Activated naive CD4-positive, alpha-beta T cell treated with Interleukin-2 at 50 U/mL for 16 hours (primary cell): ENCODE measurements at places on chromosomes 5 and 9.

DNA sequence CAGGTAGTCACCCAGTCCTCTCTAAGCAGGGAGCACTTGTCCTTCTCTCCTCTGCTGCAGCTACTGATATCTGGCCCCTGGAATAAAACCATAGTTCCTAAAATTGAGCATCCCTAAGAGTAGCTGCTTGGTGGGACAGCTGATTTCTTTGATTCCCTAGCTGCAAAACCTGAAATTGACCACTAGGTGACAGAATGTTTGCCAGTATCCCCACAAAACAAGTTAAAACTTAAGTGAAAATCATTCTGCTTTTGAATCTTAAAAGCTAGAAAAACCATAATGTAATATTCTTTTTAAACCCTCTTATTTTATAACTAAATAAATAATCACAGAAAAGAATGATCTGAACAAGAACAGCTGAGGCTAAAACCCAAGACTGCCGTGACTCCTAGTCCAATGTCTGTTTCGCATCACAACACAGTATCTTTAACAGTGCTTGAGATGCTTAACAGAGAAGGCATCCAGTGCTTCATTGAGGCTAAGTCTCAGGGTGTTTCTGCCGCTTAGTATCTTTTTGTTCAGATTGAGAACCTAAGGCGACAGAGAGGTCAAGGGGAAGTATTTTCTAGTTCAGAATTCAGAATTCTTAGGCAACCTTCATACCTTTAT is 24.4 kb upstream of the TAL2 start:
- no peak for DNase-seq

- no peak for DNase-seq
Observed at GRCh38 chr5:62144401-62145022, 161.5 kb upstream of the KIF2A start.

- DNase-seq: no peak
Observed at GRCh38 chr9:109771796-109772531, 8.0 kb upstream of the PALM2AKAP2 start.

GRCh38 chr5:177131352-177132135 is 2.0 kb upstream of the NSD1 start:
- no peak for DNase-seq

DNA sequence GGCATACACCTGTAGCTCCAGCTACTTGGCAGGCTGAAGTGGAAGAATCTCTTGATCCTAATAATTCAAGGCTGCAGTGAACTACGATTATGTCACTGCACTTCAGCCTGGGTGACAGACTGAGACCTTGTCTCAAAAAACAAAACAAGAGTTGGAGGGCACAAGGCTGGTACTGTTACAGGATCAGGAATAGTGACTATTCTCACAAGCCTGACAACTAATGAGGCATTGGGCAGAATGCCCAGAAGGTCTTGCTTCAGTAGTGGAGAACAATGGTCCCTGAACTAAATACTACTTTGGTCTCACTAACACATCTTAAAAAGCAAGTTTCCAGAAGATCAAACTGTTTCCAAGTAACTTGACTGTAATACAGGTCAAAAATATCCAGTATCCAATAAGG is 182.9 kb upstream of the RFX3 start:
- DNase-seq: no peak

GRCh38 chr9:126500600-126501382 is 112.9 kb upstream of the LMX1B start:
- peak; percentile 72 for DNase-seq

- DNase-seq: no peak
Observed at GRCh38 chr5:38443390-38443789, 113.1 kb downstream of the LIFR start.

- no peak for DNase-seq
Observed at GRCh38 chr5:91277093-91277626, 106.0 kb downstream of the ARRDC3 start.

GRCh38 chr5:92337772-92338234 is 954.7 kb upstream of the ARRDC3 start:
- no peak for DNase-seq

GRCh38 chr5:22557251-22557650 is 295.9 kb downstream of the CDH12 start:
- no peak for DNase-seq

GRCh38 chr5:126359884-126360283 is 63.3 kb upstream of the GRAMD2B start:
- no peak for DNase-seq

DNA sequence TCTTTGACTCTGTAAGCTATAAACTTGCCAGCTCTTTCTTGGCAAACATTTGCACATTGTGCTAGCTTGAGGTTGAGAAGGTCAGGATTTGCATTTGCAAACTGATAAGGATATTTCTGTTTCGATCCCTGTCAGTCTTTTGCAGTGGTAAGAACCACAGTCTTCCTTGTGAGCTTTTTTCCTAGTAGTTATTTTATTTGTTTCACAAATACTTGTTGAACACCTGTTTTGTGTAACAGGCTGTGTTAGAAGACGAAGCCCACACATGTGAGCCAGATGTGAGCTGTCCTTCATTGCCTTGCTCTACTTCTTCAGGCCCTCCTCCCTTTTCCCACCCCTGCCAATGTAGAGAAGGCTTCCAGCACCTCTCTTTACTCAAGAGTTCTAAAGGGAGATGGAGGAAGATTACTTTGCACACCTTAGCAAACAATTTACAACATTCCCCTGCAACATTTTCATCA is 327.0 kb upstream of the KLF4 start:
- DNase-seq: no peak

GRCh38 chr5:140113180-140113698 is 670 bp upstream of the PURA start:
- peak; percentile 23 for DNase-seq

GRCh38 chr5:41526699-41527098 is 16.3 kb upstream of the PLCXD3 start:
- DNase-seq: no peak

GRCh38 chr9:113503613-113504211 is 40.2 kb downstream of the RGS3 start:
- DNase-seq: no peak

- DNase-seq: no peak
Observed at GRCh38 chr5:14486996-14487896, 94.3 kb upstream of the OTULINL start.

- no peak for DNase-seq
Observed at GRCh38 chr9:18362901-18363685, 110.9 kb upstream of the ADAMTSL1 start.

- peak; percentile 77 for DNase-seq
Observed at GRCh38 chr5:672329-673160, 20.6 kb downstream of the TPPP start.

GRCh38 chr5:43456556-43456955 is 27.1 kb downstream of the TMEM267 start:
- no peak for DNase-seq

GRCh38 chr5:9409413-9409960 is 136.4 kb downstream of the SEMA5A start:
- DNase-seq: no peak

- no peak for DNase-seq
Observed at GRCh38 chr9:129494113-129494789, 126.7 kb downstream of the C9orf50 start.

DNA sequence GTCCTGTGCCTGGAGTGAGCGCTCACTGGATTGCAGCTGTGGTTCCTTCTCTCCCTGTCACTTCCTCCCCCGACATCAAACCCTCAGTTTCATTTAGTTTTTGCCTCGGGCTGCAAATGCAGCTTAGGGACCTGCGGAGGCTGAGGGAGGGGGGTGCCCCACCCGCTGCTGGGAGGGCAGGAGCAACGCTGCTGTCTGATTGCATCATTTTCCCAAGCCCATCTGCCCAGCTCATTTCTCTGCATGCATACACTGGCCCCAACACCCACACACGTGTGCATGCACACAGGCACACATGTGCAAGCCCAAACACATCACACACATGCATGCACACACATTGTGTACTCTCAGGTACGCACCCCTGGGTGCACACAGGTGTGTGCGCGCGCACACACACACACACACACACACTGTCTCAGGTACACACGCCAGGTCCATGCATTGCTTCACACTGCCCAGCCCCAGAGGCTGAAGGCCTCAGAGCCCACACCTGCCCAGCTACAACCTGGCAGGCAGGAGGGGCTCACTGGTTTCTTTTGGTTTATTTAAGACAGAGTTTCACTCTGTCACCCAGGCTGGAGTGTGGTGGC is 3.4 kb downstream of the ASS1 start:
- peak; percentile 5 for DNase-seq

GRCh38 chr5:64595031-64595855 is 89.4 kb downstream of the RGS7BP start:
- no peak for DNase-seq

GRCh38 chr9:92954049-92954861 is 6.9 kb downstream of the FGD3 start:
- DNase-seq: peak; percentile 80

GRCh38 chr9:120755810-120756434 is 37.3 kb downstream of the FBXW2 start:
- peak; percentile 62 for DNase-seq

DNA sequence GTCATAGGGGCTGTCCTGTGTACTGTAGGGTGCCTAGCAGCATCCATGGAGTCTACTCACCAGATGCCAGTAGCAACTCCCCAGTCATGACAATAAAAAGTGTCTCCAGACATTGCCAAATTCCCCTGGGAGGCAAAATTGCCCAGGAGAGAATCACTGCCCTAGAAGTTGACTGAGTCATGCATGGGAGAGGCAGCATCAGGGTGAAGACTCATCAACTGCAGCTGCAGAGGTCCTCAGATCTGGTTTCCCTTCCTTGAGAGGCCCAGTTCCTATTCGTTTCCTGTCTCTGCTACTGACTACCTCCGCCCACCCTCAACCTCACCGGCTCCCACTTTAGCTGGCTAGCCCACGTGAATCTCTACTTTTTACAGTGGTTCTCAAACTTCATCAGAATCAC is 88.6 kb upstream of the AGXT2 start:
- DNase-seq: peak; percentile 4

DNA sequence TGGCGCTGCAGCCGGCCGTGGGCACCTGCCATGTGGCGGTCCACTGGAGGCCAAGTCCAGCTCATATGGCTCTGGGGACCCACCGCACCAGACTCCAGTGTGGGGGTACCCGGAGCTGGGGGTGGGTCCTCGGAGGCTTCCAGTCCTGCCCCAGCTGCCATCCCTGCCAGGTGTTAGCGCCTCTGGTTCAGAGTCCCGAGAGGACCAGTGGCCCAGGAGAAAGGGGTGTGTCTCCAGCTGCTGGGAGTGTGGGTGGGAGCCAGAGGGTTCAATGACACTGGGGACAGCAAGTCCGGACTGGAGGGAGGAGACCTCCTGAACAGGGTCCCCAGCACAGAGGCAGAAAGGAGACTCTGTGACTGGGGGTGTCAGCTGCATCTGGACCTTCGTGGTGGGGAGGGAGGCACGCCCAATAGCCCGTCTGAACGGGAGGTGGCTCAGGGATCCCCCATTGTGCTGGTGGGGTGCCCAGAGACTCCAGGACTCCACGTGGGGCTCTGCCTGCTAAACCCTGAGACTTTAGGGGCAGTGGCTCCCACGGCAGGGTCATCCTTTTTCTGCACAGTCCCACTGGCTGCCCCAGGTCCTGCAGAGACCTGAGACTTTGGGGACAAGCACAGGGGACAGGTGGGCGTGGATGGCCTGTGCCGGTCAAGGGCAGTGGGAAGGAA is 2.4 kb upstream of the AHRR start:
- no peak for DNase-seq

DNA sequence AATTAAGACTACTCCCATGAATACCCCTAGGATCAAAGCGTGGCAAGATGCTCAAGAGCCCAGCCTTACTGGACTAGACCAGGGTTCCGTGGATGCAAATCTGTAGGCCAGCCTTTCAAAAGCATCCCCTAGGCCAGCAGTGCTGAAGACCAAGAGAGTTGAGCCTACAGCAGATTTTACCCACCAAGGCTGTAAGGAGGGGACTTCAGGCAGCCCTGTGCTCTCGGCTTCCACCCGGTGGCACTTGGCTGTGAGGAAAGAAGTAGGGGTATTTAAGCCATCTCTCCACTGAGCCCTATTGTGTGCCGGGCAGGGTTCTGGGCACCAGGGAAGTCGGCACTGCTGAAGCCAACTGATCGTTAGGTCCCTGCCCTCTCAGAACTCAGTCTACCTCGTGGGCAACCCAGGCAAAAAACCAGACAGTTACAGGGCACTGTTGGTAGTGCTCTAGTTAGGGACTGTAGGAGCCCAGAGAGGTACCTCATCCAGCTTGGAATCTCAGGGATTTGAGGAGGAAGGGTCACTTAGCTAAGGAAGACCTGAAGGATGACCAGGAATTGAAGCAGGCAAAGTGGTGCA is 25.5 kb downstream of the TCF7 start:
- DNase-seq: peak; percentile 1

GRCh38 chr5:152102057-152102456 is 177.4 kb upstream of the GLRA1 start:
- DNase-seq: no peak

DNA sequence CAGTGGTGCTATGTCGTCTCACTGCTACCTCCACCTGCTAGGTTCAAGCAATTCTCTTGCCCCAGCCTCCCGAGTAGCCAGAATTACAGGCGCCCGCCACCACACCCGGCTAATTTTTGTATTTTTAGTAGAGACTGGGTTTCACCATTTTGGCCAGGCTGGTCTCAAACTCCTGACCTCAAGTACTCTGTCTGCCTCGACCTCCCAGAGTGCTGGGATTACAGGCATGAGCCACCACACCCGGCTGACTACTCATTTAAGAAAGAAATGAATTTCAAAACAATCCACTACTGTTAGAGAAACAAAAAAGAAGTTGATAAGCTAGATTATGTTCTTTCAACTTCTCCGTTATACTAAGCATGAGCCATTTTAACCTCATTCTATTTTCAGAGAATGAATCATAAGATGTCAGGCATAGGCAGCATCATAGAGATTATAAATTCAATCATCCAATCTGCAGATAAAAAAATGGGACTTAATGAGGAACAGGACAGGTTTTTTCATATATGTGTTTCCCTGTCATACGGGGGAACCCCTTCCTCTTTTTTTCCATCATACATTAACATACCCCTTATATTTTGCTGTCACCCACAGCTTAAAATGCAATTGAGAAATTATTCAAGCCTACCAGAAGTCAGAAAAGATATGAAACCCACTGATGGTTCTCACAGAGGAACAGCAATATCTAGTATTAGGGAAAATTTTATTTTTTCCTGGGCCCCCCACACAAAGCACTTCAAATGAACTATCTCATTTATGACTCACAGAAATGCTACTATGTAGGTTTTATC is 26.5 kb upstream of the ADRB2 start:
- DNase-seq: no peak

DNA sequence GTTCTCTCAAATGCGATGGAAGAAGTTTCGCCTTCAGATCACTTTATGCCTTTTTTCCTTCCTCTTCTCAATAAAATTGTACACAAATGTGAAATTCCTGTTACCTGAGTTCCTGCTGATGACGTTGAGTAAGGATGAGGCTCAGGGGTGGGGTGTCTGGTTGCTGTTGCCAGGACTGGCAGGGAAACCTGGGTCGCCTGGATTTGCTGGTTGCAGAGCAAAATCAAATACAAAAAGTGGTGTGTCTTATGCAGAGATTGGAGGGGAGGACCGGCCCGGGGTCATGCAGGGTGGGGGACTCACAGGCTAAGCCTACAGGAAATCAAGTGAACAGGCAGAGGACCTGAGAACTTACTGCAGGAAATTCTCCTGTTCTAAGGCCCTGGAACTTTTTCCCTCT is 39.2 kb downstream of the ANXA2R start:
- DNase-seq: no peak
